ENCODE measurements at places on chromosomes 7 and 10.

GRCh38 chr10:35396560-35397434 is 60.5 kb downstream of the CCNY start:
- no peak for DNase-seq

GRCh38 chr7:120229084-120229483 is 43.9 kb upstream of the KCND2 start:
- no peak for DNase-seq

- DNase-seq: no peak
Observed at GRCh38 chr7:135731131-135731530, 3.1 kb upstream of the SLC13A4 start.

GRCh38 chr10:127872871-127873600 is 19.7 kb downstream of the CLRN3 start:
- DNase-seq: no peak

GRCh38 chr7:30422922-30423321 is 55.7 kb downstream of the NOD1 start:
- DNase-seq: no peak

- no peak for DNase-seq
Observed at GRCh38 chr10:36531621-36532020, 593.8 kb upstream of the ANKRD30A start.

DNA sequence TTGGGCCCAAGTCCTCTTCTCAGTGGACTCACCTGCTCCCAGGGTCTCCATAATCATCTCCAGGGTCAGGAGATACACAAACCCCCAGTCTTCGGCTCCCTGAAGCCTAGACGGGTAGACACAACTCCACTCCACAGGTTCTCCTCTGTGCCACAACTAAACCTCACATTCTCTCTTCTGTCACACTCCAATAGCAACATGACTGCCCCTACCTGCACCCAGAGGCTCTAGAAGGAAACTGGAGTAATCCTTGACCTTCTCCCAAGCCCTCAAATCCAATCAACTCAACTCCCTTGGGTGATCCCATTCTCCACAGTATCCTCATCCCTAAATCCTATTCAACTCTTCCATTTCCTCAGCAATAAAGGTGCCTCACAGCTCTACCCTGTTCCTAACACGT is 16.2 kb downstream of the HNRNPF start:
- no peak for DNase-seq

GRCh38 chr10:99337311-99337811 is 8.2 kb downstream of the CNNM1 start:
- no peak for DNase-seq

GRCh38 chr7:81767926-81768325 is 1.9 kb downstream of the HGF start:
- DNase-seq: no peak

GRCh38 chr7:145737617-145738016 is 379.0 kb upstream of the CNTNAP2 start:
- no peak for DNase-seq

DNA sequence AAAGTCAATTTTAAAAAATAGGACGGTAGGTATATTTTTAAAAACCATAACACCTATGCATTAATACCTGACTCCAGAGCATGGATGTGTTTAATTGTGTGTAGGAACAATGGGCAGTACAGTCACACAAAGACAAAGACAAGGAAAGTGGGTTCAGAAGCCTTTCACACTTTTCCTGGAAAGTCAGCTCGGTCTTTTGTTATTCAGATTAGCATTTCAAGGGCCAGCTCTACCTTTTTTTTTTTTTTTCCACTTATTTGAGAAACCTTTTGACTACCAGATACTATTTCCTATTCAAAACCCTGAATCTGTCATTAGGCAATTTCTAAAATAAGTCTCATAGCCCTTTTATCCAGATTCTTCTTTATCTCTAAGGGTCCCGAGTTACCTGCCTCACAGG is 401.9 kb downstream of the PARD3 start:
- no peak for DNase-seq

- DNase-seq: no peak
Observed at GRCh38 chr10:125248489-125248888, 88.1 kb upstream of the CTBP2 start.

- DNase-seq: no peak
Observed at GRCh38 chr10:52542906-52543305, 228.8 kb downstream of the DKK1 start.

DNA sequence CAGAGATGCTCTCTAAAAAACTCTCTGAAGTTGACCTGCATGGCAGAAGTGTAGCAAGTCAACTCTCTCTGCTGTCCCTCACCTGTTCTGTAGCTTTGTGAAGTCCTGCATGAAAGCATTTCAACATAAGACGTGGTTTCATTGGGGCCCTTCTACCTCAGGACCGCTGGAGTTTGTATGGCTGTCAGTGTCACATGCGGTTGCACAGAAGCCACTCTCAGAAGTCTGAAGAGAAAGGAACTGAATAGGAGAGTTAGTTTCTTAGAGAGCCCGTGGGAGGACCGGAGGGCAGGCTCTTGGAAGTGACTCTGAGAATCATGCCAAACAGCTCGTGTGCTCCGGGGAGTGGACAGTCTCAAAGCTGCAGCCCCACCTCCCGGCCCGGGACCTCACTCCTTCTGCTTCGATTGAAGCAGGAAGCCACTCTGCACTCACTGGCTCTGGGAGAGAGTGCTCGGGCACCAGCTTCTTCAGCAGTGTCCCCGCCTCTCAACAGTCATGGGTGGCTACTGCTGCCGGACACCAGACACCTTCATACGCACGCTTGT is 486.7 kb downstream of the SDK1 start:
- no peak for DNase-seq

DNA sequence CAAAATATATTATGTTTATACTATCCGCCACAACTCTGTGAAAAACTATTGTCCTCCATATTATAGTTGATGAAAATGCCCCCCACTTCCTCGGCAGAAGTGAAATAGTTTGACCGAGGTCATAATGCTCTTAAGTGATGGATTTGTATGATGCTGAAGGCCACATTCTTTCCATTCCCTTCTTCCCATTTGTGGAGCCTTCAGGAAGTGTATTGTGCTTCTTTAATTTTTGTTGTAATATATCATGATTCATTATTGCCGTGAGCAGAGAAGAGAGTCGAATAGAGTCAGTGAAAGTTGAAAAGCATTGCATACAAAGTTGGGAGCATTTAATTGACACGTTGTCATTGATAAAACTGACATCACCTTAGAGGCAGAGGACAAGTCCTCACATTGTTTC is 460.3 kb downstream of the SUGCT start:
- DNase-seq: no peak

GRCh38 chr10:120394446-120394845 is 62.6 kb upstream of the PLPP4 start:
- no peak for DNase-seq

DNA sequence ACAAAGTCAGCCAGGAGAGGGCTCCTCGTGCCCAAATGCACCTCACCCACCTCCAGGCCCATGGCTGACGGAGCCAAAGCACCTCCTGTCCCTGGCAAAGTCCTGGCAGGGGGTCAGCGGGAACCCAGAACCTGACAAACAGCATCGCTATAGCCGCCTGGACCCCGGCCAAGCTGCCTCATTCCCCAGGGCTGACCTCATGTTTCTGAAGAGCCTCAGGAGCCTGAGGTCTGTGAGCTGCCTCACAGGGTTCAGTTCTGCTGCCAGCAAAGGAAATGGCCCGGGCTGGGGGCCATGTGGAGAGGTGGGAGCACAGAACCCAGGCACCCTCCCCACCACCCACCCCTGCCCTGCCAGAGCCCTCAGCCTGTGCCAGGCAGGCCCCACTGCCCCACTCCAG is 4.2 kb upstream of the NANOS1 start:
- DNase-seq: no peak

DNA sequence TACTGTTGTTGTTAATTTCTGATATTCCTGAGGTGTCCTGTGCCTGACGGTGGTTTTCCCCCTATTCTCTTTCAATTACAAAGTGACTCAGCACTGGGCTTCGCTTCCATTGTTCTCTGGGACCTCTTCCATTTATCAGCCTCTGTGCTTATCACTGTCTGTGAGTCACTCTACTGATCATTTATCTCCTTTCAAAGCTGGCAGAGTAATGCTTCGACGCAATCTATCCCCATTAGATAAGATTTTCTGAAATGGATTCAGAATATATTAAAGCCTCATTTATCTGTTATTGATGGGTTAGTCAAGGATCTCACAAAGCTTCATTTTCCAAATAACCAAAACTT is 679.2 kb downstream of the SDK1 start:
- DNase-seq: no peak

DNA sequence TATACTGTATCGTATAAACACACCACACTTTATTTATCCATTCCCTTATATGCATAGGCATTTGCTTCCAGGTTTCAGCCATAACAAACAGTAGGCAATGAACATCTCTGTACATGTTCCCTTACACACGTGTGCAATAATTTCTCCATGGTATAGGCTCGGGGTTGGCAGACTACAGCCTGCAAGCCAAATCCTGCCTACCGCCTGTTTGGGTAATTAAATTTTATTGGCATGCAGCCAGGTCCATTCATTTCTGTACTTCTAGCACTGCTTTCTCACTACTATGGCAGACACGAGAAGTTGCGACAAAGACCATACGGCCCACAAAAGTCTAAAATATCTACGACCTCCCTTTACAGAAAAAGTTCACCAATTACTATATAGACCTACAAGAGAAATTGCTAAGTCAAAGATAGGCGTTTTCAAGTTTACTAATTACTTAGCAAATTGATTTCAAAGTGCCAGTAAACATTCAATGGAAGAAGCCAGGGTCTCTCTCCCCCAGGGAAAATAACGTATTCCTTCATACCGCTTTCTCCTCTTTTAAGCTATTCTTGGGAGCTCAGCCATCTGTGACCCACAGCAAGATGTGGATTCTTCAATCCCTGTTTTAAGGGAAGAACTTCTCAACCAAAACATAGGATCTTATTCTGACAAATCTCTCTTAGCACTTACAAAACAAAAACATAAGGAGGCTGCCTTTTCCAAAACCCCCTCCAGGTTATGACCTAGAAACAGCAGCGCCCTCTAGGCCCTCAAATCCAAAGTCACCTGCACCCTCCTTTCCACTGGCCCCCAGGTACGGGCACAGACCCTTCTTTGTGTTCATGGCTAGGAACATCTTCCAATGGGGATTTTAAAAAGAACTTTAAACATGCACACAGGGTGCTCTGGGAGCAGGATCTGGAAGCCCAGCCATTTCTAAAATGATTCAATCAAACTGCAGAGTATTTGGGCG is 100.5 kb downstream of the FGFR2 start:
- DNase-seq: no peak

GRCh38 chr10:93445097-93445960 is 36.8 kb downstream of the MYOF start:
- no peak for DNase-seq

- DNase-seq: no peak
Observed at GRCh38 chr7:159139202-159139601, 5.5 kb downstream of the VIPR2 start.

Data from activated gamma-delta T cell treated with anti-CD3 and anti-CD28 coated beads, Interleukin-2, amount 50 U/mL, for 16 hours (primary cell).